H4 (cell line): ENCODE measurements at places on chromosomes 1 and 21. TPM values are rescaled to one million over a fixed set of nuclear protein-coding genes. Genes with fewer than 3 reads are reported as not detected.

GRCh38 chr1:11670747-11671146, 6.7 kb downstream of the FBXO6 start:
- DNase-seq, result no peak

GRCh38 chr1:118253053-118253915, 68.3 kb upstream of the SPAG17 start:
- DNase-seq, result no peak

The C1QA gene
- total RNA-seq, result not detected in 2 replicates

DNA sequence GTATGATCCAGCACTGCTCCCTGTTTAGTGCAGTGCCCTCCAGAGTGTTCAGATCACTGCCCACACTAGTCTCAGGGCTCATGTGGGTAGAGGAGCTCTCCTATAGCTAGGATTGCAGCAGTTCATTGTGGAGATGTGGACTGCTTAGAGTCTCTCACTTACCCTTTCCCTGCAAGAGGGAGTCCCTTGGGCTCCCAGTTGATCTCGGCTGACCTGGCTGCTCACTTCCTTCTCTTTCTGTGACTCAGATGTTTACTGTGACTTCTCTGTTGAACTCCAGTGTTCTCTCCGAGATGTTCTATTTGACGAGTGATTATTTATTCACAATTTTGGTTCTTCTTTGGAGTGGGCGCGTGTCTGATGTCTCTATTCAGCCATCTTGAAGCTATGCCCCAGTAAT, 141.9 kb downstream of the PTBP2 start:
- DNase-seq, result no peak

DNA sequence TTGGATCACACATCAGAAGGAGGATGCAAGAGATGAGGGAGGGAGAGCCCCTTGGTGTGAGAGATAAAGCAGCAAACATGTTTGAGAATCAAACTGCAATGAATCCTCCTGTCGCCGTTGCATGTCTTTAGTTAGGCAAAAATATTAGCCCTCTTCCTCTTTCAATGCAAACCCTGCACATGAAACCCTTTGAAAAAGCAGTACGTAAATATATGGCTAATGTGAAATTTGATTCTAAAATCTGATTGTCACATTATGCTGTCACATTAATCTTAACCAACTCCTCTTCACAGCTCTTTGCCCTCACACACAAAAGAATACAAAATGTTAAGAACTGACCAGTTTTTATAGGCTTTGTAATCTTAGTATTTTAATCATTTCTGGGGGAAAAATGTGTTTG, 63.4 kb downstream of the WDR64 start:
- DNase-seq, result no peak

The ELAPOR1 gene
- 1.1 TPM in 2 replicates for total RNA-seq

The BPNT1 gene
- 16.9 and 24.4 TPM in 2 replicates for total RNA-seq

DNA sequence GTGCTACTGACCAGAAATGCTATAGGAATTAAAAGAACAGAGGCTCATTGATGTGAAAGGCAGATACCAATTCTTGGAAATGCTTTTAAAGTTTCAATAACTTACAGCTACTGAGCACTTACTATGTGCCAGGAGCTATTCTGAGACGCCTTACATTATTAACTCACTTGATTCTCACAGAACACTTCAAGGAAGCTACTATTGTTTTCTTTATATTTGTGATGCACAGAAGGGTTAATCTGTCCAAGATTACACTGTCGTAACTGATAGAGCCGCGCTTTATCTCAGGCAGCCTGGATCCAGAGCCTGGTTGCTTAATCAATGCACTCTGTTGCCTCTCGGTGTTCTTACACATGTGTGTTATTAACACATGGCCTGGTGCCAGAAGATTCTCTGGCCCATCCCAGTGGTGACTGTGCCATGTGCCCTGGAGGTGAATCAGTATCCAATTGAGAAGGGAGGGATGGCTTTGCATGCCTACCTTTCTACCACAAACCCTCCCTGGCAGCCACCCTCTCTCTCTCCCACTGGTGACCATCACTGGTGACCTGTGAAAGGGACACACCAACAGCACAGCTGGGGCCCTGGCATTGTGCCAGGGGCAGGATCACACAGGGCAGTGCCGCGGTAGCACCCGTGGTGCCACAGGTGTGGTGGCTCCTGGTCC, 8.8 kb downstream of the FMO1 start:
- peak; percentile 9 for DNase-seq

- no peak for DNase-seq
These were observed 30.5 kb upstream of the CLCA4 start for GRCh38 chr1:86516335-86516734.

- peak; percentile 81 for DNase-seq
These were observed 19.8 kb downstream of the SPOCD1 start for GRCh38 chr1:31795801-31796621.

The BSND gene
- total RNA-seq, result not detected in 2 replicates

- DNase-seq, result no peak
These were observed 55.6 kb downstream of the PTPRF start for GRCh38 chr1:43586136-43586731.

GRCh38 chr1:181086926-181087325, 1.6 kb upstream of the IER5 start:
- DNase-seq, result no peak

The VSIG8 gene
- total RNA-seq, result 0.14 TPM in 1 of 2 replicates, not detected in the other

DNA sequence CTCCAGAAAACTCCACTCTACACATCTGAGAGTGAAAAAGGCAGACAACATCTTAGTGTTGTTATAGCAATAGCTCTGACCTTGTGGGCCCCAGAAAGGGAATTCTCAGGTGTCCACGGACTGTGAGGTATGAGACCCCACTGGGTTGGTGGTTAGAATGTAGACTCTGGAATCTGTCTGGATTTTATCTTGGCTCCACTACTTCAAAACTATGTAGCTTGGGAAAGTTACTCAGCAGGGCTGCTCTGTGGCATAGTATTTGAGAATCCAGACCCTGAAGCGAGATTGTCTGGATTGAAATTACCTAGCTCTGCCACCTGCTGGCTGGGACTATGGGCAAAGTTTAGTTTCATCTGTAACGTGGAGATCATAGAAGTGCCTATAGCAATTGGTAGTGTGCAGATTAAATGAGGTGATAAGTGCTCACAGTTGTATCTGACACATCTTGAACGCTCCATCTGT, 25.8 kb downstream of the PRDM2 start:
- DNase-seq, result no peak

The CD84 gene
- not detected in 2 replicates for total RNA-seq

DNA sequence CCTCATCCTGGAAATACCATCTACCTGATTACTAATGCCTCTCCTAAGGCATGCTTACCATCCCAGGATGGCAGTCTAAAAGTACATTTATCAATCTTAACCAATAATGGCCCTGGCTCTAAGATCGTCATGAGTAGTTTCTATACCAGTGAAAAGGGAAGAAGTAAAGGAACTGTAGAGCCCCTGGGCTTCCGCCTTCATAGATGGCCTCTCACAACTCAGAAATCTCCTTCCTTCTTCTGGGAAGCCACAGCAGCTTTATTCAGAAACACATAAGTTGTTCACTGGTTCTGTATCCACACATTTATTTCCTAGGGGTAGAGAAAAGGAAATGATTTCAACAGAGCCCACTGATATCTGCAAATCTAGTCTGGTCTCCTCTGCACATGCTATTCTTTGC, 41.0 kb upstream of the CD5L start:
- no peak for DNase-seq

DNA sequence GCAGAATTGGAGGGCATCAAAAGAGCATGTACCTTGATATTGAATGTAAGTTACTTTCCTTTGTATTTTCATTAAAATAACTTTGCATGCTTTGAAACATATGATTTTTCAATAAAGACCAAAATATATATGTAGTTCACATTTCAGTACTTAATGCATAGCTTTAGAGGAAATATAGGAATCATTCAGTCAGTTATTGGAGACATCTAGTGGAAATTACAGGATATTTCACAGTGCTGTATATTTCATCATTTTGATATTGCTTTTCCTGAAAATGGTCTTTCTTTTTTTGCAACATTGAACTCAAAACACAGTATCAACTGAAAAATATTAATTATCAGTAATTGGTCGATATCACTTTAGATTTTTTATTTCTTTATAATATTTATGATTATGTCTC, 375.8 kb downstream of the NCAM2 start:
- no peak for DNase-seq

The RPS6KC1 gene
- total RNA-seq, result 11.4 and 16.6 TPM in 2 replicates

DNA sequence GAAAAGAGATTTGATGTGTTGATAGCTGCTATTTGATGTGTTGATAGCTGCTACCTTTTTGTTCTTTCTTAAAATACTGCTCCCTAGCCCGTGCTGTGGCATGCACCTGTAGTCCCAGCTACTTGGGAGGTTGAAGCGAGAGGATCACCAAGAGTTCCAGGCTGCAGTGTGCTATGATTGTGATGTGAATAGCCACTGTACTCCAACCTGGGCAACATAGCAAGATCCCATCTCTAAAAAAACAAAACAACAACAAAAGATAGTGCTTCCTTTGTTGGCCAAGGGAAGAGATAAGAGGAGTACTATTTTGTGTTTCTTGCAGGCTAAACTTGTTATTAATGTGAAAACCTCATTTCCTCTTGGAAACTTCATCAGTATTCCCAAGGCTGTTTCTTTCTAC, 6.1 kb downstream of the GPSM2 start:
- no peak for DNase-seq

DNA sequence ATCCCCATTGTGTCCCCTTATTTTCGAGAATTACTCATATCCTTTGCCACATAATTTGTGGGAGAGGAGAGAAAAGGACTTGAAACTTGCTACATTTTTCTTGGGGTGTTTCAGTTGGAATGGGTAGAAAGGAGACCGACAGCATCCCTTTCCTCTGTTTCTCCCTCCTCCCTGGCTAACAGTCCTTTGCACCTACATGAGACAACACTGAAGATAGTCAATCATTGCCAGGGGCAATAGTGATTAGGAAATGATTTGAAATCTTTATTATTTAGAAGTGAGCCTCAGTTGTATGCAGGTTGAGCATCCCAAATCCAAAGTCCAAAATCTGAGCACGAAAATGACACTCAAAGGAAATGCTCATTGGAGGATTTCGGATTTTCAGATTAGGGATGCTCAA, 7.8 kb upstream of the TARS2 start:
- DNase-seq, result no peak

The LMNA gene
- 257 and 363 TPM in 2 replicates for total RNA-seq

DNA sequence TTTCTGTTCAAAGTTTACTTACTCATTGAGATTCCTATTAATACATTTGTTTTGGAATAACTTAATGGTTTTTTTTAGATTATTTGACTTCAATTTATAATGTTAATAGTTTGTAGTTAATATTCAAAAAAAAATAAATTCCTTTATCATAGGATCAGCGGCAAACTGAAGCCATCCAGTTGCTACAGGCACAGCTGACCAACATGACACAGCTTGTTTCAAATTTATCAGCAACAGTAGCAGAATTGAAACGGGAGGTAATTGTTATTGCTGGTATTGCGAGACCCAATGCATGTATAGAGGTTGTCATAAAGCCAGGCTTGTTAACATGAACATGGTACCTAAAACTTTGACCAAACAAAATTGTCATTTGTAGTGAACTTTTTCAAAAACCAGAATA, 59.0 kb upstream of the FASLG start:
- no peak for DNase-seq

DNA sequence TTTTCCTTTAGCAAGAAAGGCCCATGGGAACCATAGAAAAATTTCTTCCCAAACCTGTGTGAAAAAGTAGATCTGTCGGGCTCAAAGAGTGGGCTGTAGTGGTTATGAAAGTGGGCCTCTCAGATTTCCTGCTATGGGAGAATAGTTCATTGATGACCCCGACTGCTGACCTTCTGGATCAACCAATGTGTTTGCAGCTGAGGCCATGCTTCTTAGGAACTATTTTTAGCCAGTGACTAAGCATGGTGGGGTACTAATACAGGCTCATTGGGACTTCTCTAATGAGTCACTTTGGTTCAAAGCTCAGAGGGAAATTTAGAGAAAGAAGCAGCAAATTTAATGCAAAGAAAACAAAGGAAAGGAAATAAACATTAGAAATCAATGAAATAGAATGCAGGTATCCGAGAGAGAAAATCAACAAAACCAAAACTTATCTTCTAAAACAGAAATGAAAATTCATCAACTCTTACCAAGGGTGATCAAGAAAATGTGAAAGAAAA, 12.6 kb upstream of the PSMA5 start:
- DNase-seq, result peak; percentile 50

- DNase-seq, result no peak
These were observed 52.7 kb downstream of the ZBTB17 start for GRCh38 chr1:15923241-15923640.

- DNase-seq, result no peak
These were observed 31.1 kb downstream of the DIP2A start for GRCh38 chr21:46489800-46490199.

GRCh38 chr1:31447210-31447609, 34.2 kb downstream of the SERINC2 start:
- no peak for DNase-seq

- no peak for DNase-seq
These were observed 710 bp upstream of the HYI start for GRCh38 chr1:43454270-43455011.

GRCh38 chr1:75475696-75476095, 135.2 kb downstream of the SLC44A5 start:
- DNase-seq, result no peak

The ZBTB8B gene
- 0.02 TPM in 1 of 2 replicates, not detected in the other for total RNA-seq

DNA sequence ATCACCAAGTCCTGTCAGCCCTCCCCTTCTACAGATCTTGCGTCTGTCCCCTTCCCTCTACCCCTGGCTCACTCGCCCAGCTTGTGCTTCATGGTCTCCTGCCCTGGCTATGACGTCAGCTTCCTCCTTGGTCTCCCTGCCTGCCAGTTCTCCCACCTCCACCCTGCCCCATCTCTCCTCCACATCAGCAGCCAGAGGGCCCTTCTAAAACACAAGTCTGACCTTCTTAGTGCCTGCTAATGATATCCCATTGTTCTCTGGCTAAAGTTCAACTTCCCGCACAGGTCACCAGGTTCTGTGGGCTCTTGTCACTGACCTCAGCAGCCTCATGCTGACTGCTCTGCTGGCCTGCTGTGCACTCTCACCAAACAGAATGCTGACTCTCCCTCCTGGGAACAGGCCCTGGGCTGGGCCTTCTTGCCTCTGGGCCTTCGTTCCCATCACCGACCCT, 24.7 kb upstream of the MYCL start:
- peak; percentile 25 for DNase-seq

The CLCA4 gene
- not detected in 2 replicates for total RNA-seq

DNA sequence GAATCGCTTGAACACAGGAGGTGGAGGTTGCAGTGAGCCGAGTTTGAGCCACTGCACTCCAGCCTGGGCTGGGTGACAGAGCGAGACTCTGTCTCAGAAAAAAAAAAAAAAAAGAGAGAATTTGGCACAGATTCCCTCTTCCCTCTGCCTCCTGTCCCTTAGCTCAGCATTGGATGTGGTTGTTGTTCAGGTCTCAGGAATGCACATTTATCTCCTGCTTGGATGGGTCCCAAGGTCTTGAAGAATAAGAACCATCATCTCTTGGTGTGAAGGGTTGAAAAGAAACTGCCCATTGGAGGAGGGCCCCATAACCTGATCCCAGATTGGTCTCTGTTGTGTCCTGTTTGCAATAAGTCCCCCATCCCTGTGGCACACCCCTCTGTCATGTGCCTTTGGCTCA, 34.9 kb downstream of the UBIAD1 start:
- DNase-seq, result no peak

The KRTAP20-1 gene
- total RNA-seq, result not detected in 2 replicates

- no peak for DNase-seq
These were observed 95.9 kb upstream of the IGSF21 start for GRCh38 chr1:18011703-18012102.

- no peak for DNase-seq
These were observed 60.5 kb upstream of the KIAA1614 start for GRCh38 chr1:180851995-180852887.
